ENCODE measurements at places on chromosomes 2 and 18. TPM values are rescaled to one million over a fixed set of nuclear protein-coding genes. Genes with fewer than 3 reads are reported as not detected.

Gene SEMA4C
- 19.8 TPM for total RNA-seq

Gene SLC4A5
- total RNA-seq = under 0.01 TPM

Gene CHRNG
- total RNA-seq = not detected

Gene ERMN
- total RNA-seq = 0.17 TPM

Gene ANKZF1
- 32.7 TPM for total RNA-seq

Gene CNRIP1
- 39.8 TPM for total RNA-seq

Gene SULT6B1
- not detected for total RNA-seq

Gene UGT1A1
- not detected for total RNA-seq

Gene PAX8
- 0.51 TPM for total RNA-seq

Gene KRTCAP3
- total RNA-seq = not detected

Gene IGFBP5
- total RNA-seq = 1,100 TPM

Gene GIGYF2
- 64.7 TPM for total RNA-seq

Gene DCC
- not detected for total RNA-seq

Gene CNTNAP5
- total RNA-seq = not detected

Gene ACTG2
- total RNA-seq = 4.1 TPM

Gene SLC5A7
- not detected for total RNA-seq

Gene SAG
- not detected for total RNA-seq

Gene POLR1A
- 9.2 TPM for total RNA-seq

Gene GATA6
- total RNA-seq = 10.0 TPM

Gene VAPA
- 235 TPM for total RNA-seq

Gene DTNA
- 28.2 TPM for total RNA-seq

Gene HRH4
- under 0.01 TPM for total RNA-seq

Gene HOXD8
- total RNA-seq = not detected

Gene ERFE
- total RNA-seq = 1.5 TPM

Gene DPP10
- total RNA-seq = not detected

Gene OSBPL6
- 2.1 TPM for total RNA-seq

Gene EGR4
- total RNA-seq = under 0.01 TPM

Gene KCNIP3
- total RNA-seq = 1.7 TPM
